Right ventricle myocardium inferior (tissue), 1 donor: ENCODE measurements at places on chromosomes 12 and 14. TPM values are rescaled to one million over a fixed set of nuclear protein-coding genes. Genes with fewer than 3 reads are reported as not detected.

- DNase-seq, result no peak
These were observed 40.5 kb downstream of the BTG1 start for GRCh38 chr12:92105110-92105509.

DNA sequence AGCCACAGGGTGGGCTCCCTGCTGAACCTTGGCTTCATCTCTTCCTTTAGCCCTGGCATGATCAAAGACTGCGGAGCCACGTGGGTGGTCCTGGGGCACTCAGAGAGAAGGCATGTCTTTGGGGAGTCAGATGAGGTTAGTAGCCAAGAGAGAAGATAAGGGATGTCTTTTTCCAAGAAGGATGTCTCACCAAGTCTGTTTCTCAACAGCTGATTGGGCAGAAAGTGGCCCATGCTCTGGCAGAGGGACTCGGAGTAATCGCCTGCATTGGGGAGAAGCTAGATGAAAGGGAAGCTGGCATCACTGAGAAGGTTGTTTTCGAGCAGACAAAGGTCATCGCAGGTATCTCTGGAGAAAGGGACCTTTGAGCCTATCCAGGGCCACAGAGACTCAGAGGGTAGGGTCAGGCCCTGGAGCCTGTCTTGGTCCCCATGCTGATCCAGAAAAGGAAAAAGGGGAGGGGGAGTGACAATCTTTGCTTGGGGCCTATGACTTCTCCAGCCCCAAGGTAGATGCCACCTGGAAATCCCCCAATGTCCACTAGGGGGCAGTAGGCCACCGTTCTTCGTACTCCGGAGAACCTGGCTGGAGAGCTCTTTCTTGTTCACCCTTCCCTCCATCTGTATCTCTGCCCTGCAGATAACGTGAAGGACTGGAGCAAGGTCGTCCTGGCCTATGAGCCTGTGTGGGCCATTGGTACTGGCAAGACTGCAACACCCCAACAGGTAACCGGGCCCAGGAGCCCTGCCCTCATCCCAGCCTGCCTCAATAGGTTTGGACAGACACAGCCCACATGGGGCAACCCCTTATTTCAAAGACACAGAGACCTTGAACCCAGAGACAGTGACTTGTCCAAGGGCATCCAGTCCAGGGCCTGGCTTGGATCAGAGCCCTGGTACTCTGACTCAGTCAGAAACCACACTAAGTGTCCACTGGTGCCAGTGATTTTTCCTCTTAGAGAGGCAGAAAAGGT, 2.0 kb downstream of the TPI1 start:
- DNase-seq, result no peak

DNA sequence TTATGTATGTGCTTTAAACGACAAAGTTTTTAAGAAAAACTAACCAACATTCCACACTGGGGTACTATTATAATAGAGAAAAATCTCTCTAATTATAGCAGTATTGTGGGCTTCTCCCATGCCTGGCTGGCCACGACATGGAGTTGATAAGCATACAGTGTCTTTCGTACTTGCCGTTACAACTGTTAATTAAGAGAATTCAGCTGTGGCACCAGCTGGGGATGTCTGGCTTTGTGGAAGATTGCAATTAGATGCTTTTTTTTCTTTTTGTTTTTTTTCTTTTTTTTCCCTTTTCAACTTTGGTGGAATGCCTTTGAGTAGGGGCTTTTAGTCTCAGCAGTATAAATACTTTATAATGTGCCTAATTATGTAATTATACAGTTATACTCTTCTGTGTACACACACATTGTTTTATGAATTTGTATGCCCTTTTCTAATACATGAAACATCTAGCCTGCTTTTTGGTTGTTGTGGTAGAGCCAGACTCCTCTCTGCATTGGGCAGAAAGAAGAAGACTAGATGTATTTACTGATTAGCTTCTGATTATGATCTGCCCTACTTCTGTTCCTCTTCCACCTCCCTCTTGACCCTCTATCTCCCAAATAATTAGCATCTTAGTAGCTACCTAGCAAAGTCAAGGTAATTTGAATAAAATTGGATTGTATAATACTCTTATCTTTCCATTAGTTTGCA, 76.4 kb downstream of the SUSD6 start:
- DNase-seq, result no peak

DNA sequence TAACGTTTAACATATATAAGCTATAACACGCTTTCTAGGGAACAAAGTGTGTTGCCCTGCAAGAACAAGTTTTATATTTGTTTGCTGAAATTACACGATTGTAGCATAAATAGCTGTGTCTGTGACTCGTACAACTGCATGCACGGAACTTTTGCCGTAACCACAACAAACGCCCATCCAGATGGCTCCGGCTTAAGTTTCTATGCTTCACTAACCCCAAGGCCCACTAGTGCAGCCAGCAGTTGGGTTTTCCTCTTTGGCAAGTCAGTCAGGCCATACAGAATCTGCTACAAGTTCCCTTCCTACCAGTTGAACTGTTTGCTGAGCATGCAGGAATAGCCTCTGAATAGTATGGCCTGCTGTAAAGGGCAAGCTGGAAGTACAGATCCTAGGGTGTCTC, 12.1 kb downstream of the CSRP2 start:
- no peak for DNase-seq

- DNase-seq, result no peak
These were observed 71.3 kb upstream of the DDX11 start for GRCh38 chr12:31002361-31002725.

- DNase-seq, result no peak
These were observed 26.9 kb downstream of the MYRFL start for GRCh38 chr12:69851976-69852375.

- no peak for DNase-seq
These were observed 39.2 kb upstream of the KRR1 start for GRCh38 chr12:75550401-75551240.

GRCh38 chr12:118368821-118369220, 3.9 kb downstream of the TAOK3 start:
- DNase-seq, result no peak

GRCh38 chr14:96246539-96246847, 9.5 kb upstream of the BDKRB1 start:
- no peak for DNase-seq

DNA sequence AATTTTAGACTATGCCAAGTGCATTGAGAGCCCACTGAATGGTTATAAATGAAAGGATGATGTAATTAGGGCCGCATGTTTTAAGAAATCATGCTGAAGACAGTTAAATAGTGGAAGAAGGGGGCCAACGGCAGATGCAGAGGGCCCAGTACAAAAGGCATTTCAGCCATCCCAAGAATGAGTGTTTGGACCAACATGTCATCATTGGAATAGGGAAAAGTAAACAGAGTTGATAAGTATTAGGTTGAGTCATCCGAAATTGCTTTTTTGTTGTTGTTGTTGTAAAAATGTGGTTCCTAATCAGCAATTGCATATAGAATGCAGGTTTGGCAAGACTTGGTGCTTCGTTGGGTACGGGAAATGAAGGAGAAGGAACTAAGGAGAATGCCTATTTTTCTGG, 29.5 kb downstream of the BMP4 start:
- DNase-seq, result no peak

DNA sequence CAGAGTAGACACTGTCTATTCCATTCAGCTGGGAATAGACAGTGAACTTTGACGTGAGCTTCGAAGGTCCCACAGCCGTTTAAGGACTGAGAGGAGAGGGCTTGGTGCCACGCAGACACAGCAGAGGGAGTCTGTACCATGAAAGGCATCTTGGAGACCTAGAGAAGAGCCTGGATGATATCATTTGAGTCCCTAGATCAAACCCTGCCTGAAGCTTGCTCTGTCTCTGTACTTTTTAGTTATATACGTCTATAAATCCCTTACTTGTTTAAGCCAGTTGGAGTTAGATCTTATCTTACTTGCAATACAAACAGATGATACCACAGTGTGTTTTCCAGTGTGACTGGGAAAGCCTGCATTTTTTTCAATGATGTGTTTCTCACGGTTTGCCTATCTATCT, 128.9 kb upstream of the RTL1 start:
- no peak for DNase-seq

- no peak for DNase-seq
These were observed 30.8 kb downstream of the COA8 start for GRCh38 chr14:103593577-103593976.

GRCh38 chr12:68521848-68522502, 88.7 kb upstream of the RAP1B start:
- no peak for DNase-seq

GRCh38 chr14:101879529-101880336, 84.6 kb upstream of the DYNC1H1 start:
- DNase-seq, result no peak

DNA sequence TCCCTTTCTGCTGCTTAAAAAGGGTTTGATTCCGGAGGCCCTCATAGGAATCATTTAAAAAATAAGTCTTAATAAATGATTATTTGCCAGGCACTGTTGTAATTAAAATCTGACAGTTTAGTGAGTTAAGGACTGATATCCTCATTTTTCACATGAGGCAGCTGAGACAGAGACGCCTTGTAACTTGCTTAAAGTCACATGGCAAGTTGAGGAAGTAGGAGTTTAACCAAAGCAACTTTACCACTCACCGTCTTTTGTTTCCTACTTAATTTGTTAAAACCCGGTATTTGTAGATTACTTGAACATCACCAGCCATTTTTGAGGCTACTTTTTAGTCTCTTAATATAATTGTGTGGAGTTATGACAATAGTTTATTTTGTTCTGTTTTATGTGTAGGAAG, 2.4 kb downstream of the TIGAR start:
- no peak for DNase-seq

GRCh38 chr12:115791331-115791730, 486.2 kb downstream of the MED13L start:
- peak; percentile 64 for DNase-seq

- DNase-seq, result no peak
These were observed 12.3 kb downstream of the SCARB1 start for GRCh38 chr12:124851342-124851741.

DNA sequence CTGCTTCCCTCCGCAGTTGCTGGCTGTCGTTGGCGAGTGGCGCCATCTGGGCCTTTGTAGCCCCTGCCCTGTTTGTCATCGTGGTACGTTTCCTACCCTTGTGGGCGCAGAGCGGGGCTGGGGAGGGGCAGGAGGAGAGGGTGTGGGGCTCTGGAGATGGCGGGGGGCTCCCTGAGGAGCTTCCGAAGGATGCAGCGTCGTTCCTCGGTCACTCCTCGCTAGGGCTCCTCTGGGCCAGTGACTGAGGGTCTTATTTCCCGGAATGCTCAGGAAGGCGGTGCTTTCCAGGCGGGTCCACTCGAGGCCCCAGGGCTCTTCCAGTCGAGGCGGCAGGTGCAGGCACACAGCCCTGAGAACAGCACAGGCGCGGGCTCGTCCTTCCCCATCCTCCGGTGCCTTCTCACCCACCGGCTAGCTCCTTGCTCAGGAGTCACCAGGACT, 167.1 kb downstream of the ADGRD1 start:
- no peak for DNase-seq

GRCh38 chr14:36751106-36751505, 89.4 kb downstream of the PAX9 start:
- DNase-seq, result no peak

- DNase-seq, result no peak
These were observed 114.3 kb upstream of the PCED1B start for GRCh38 chr12:46965137-46965536.

DNA sequence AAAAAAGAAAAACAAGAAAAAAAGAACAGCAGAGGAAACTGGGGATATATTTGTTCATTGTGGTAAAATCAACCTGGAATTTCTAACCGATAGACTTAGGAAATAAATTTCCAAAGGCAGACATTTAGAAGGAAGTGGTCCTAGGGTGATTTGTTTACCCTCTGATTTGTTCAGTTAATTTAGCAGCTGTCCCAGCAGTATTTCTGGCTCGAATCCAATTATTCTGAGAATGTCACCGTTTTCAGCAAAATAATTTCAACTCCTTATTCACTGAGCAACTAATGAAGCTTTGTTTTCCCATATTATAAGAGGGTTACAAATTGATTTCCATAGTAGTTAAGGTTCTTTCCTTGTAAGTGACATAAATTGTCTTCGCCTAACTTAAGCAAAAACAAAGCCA, 285.2 kb upstream of the SYT10 start:
- DNase-seq, result no peak

DNA sequence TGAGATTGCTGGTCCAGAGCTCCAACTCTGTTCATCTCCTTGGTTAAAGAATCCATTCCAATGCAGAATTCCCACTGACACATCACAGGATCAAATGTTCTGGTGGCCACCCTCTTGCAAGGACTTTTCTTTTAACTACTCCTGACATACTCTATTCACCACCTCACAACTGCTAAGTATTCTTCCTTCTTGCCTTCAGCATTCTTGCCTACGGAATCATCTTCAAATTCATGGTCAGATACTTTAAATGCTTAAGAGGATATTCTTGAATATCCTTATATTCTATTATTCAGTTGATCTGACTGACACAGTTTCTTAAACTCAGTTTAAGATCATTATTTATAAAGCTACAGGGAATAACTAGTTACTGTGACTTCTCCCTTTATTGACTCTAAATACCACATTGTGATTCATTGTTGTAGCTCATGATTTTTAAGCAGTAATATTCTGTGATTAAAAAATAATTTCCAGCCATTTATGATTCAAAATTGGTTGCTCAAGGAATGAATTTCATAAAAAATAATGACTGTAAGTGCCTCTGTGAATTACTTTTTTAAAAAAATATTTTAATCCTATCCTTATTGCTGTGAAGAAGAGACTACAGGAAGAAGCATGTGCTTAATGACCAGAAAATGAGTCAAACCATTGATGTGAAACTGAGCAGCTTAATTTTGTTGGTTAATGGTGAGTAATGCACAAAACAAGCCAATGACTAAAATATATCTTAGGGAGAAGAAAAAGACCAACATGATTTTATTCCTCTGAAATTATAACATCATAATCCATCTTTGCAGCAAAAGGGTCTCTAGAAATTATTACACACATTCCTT, 207.1 kb downstream of the PIK3C2G start:
- DNase-seq, result no peak

RNASE1 gene
- total RNA-seq, result 373 TPM

KRT82 gene
- not detected for total RNA-seq

IL23A gene
- not detected for total RNA-seq

ARMH4 gene
- total RNA-seq, result 5.5 TPM

EFCAB11 gene
- 3.5 TPM for total RNA-seq

SERPINA3 gene
- 112 TPM for total RNA-seq

ENDOU gene
- total RNA-seq, result not detected

LIN7A gene
- total RNA-seq, result 13.7 TPM

OVCH1 gene
- 0.24 TPM for total RNA-seq

SMIM41 gene
- 0.16 TPM for total RNA-seq

CFAP251 gene
- 1.3 TPM for total RNA-seq

SLC8A3 gene
- 0.14 TPM for total RNA-seq

DEGS2 gene
- total RNA-seq, result not detected

GPR135 gene
- total RNA-seq, result 1.5 TPM

M6PR gene
- total RNA-seq, result 83.0 TPM
